ENCODE measurements at places on chromosomes 1 and 21.

- H3K27ac ChIP-seq, result no peak overlapping the region
- DNase-seq, result no peak
- no peaks in the 10 kb centered on the region for H3K27me3 ChIP-seq
- H3K4me1 ChIP-seq, result peaks cover 15% of the 10 kb centered on the region
- no peak overlapping the region for H3K4me3 ChIP-seq
Measured at GRCh38 chr1:17551755-17552234, 12.3 kb downstream of the ARHGEF10L start.

- no peak overlapping the region for H3K27ac ChIP-seq
- H3K27me3 ChIP-seq, result no peaks in the 10 kb centered on the region
- no peaks in the 10 kb centered on the region for H3K36me3 ChIP-seq
Measured at GRCh38 chr1:113256348-113256729, 134.0 kb upstream of the MAGI3 start.

GRCh38 chr21:38569733-38570132 is 71.5 kb upstream of the ERG start:
- peaks cover 4% of the 10 kb centered on the region for H3K4me1 ChIP-seq
- H3K36me3 ChIP-seq, result no peaks in the 10 kb centered on the region
- H3K27ac ChIP-seq, result no peak overlapping the region
- no peak for DNase-seq
- no peaks in the 10 kb centered on the region for H3K27me3 ChIP-seq
- no peak overlapping the region for H3K4me3 ChIP-seq

- peaks cover 2% of the 10 kb centered on the region for H3K4me1 ChIP-seq
- no peaks in the 10 kb centered on the region for H3K36me3 ChIP-seq
- H3K27ac ChIP-seq, result no peak overlapping the region
- no peaks in the 10 kb centered on the region for H3K27me3 ChIP-seq
Measured at GRCh38 chr1:163068716-163069115, 445 bp upstream of the RGS4 start.

DNA sequence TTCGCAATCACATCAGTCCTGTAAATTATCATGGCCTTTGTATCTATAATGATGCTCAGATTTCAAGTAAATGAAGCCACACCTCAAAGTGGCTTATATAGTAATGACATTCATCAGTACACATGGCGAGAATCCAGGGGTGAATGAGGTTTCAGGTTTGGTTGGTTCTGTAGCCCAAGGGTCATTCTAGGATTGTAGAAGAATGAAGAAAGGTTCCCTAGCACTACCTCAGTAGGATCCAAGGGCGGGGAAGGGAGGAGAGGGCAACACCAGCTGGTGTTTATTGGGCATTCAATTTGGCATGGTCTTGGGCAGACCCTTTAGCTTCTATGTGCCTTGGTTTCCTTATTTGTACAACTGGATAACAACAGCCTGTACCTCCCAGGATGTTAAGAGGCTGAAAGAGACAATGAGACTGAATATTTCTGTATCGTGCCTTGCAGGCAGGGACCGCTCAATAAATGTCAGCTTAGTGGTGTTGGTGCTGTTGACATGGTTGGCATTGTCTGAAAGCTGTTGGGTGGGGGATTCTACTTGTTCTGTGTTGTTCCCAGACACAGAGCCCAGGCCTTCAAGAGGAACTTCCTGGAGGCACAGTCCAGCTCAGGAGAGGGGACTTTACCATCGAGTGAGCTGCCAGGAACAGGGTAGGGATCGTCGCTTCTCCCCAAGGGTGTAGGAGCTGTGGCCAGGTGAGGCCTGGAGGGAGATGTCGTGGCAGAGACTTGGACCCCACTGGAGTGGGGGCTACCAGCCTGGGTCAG is 388.2 kb downstream of the PTPRU start:
- no peak for DNase-seq
- H3K27ac ChIP-seq, result no peak overlapping the region
- H3K4me3 ChIP-seq, result no peak overlapping the region
- H3K4me1 ChIP-seq, result no peaks in the 10 kb centered on the region

GRCh38 chr1:90114521-90115141 is 119.7 kb downstream of the ZNF326 start:
- no peak overlapping the region for H3K27ac ChIP-seq
- DNase-seq, result no peak

Measured in iPS DF 6.9 (cell line).